ENCODE measurements at places on chromosomes 5 and 9. TPM values are rescaled to one million over a fixed set of nuclear protein-coding genes. Genes with fewer than 3 reads are reported as not detected.
A peak's percentile ranks its signal among the peaks of the same experiment; 100 is the strongest.

DNA sequence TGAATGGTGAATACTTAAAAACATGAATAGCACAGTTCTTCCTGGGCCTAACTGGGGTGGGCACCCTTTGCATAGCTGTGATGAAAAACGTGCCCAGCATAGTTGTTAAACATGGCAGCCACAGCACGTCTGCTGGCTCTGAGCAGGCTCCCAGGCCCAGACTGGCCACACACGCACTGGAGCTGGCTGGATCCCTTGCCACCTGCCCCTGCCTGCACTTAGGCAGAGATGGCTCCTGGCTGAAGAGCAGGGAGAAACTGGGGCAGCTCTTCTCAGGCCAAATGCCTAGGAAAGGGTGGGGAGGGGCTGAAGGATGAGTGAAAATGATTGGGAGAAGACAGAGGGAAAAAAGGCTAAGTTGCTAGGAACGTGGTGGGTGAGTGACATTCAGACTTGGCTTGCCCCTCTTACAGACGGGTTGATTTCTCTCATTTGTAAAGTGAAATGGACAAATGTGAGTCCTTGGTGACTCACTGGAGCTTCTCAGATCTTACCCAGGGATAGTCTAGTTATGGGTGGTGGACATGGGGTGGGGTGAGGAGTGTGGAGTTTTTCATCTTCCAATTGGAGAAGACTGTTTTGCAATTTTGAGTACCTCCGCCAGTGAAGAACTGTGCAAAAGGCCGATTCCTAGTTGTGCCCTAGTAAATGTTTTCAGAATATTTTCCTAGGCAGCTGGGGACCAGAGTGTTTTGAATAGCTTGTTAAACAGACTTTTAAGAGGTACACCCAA is 42.4 kb downstream of the TRIO start:
- no peaks in the 10 kb centered on the region for H3K4me1 ChIP-seq
- H3K36me3 ChIP-seq, result no peaks in the 10 kb centered on the region
- no peaks in the 10 kb centered on the region for H3K27me3 ChIP-seq
- no peak for DNase-seq
- H3K27ac ChIP-seq, result no peak overlapping the region

- H3K27me3 ChIP-seq, result no peaks in the 10 kb centered on the region
- no peak overlapping the region for H3K27ac ChIP-seq
- peaks cover 5% of the 10 kb centered on the region for H3K36me3 ChIP-seq
- DNase-seq, result peak; percentile 36
- peaks cover 19% of the 10 kb centered on the region for H3K4me1 ChIP-seq
Observed at GRCh38 chr5:112878760-112879159, 17.7 kb downstream of the SRP19 start.

The NPR3 gene
- not detected for total RNA-seq

DNA sequence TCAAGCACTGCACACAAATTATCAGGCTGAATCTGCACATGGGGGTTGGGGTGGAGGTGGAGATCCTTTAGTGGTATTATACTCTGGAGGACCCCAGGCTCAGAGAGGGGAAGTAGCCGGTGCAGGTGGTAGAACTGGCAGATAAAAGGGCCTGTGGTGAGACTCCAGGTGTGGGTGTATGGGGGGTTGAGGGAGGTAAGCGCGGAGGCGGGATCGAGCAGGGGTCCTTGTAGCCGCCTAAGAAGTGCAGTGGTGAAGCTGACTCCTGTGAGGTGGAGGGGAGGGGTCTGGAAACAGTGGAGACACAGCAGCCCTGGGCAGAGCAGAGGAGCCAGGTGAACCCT is 841 bp downstream of the ACSL6 start:
- DNase-seq, result no peak
- peaks cover 3% of the 10 kb centered on the region for H3K27me3 ChIP-seq
- H3K4me3 ChIP-seq, result no peak overlapping the region
- H3K36me3 ChIP-seq, result no peaks in the 10 kb centered on the region
- peaks cover 11% of the 10 kb centered on the region for H3K4me1 ChIP-seq

GRCh38 chr9:109912082-109912582 is 132.1 kb downstream of the PALM2AKAP2 start:
- H3K36me3 ChIP-seq, result no peaks in the 10 kb centered on the region
- no peak for DNase-seq
- no peak overlapping the region for H3K4me3 ChIP-seq
- no peaks in the 10 kb centered on the region for H3K27me3 ChIP-seq

The TYRP1 gene
- total RNA-seq, result not detected

GRCh38 chr9:125295657-125296056 is 34.0 kb downstream of the GAPVD1 start:
- no peak overlapping the region for H3K27ac ChIP-seq
- no peak for DNase-seq
- H3K27me3 ChIP-seq, result no peaks in the 10 kb centered on the region
- peaks cover 6% of the 10 kb centered on the region for H3K36me3 ChIP-seq
- peaks cover 18% of the 10 kb centered on the region for H3K4me1 ChIP-seq
- H3K4me3 ChIP-seq, result no peak overlapping the region

The CEMIP2 gene
- 74.1 TPM for total RNA-seq

The MEIKIN gene
- total RNA-seq, result 0.53 TPM

The FOXD4L4 gene
- total RNA-seq, result 0.27 TPM

DNA sequence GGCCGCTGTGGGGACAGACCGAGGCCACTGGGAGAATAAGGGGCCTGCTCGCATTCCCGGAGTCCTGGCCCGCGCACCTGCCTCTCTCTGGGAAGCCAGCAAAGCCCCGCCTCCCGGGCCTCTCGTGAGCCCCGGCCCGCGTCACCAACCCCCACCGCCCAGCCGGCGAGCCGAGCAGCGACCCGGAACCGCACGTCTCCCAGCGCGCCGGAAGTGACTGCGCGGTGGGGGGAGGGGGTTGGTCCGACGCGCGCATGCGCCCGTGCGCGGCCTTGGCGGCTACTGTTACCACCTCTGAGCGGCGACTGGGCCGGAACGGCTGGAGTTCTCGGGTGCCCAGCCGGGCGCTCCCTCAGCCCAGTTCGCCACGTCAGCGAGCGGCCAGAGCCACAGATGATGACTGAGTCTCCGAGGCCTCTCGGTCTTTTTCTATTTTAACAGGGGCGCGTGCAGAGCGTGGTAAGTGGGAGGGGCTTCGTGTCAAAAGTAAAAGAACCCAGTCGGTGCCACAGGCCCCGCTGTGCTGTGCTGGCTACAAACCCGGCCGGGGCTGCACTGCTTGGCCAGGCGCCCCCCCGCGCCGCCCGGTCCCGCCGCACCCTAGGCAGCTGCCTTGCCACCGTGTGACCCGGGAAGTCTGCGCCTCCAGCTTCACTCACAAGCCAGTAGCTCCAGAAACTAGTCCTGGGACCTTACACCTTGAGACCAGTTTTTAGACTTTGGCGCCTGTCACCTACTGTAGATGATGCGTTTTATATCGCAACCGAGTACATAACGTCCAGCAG is at the start of gene GOLGA1:
Gene GOLGA1 (minus strand): TSS at position 190 of the 785 bp plus-strand sequence. CDS start 2,372 bp downstream, outside the sequence.
- H3K27ac ChIP-seq, result peak within 1 kb of the TSS; percentile 93
- peaks cover 16% of the 10 kb centered on the region for H3K4me1 ChIP-seq
- H3K36me3 ChIP-seq, result no peaks in the 10 kb centered on the region
- peak; percentile 93 for DNase-seq

The NIM1K gene
- total RNA-seq, result 0.40 TPM

DNA sequence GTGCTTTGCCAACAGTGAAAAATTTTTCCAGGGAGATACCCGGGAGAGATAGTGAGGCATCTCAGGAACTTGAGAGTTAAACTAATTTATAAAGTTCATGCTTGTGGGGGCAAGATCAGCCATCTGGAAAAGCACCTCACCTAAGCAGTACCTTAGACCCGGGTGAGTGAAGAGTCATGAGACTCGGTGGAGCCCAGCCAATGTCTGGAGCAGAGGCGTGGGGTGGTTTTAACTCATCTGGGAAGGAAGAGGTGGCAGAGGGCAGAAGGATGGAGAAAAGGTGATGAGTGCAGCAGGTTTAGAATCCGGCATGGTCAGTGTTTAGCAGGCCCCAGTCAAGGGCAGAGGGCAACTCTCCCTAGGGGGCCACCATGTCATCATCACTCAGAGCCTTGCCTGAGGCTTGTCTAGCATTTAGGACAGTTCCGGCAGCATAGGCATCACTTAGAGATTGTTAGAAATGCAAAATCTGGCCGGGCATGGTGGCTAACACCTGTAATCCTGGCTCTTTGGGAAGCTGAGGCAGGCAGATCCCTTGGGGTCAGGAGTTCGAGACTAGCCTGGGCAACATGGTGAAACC is 4.3 kb upstream of the RNF183 start:
- no peaks in the 10 kb centered on the region for H3K4me1 ChIP-seq
- no peak for DNase-seq
- H3K27me3 ChIP-seq, result no peaks in the 10 kb centered on the region
- no peak overlapping the region for H3K4me3 ChIP-seq

The RLN2 gene
- 2.8 TPM for total RNA-seq
